ENCODE measurements at places on chromosomes 5 and 9. TPM values are rescaled to one million over a fixed set of nuclear protein-coding genes. Genes with fewer than 3 reads are reported as not detected.

Gene ECSCR
- polyA plus RNA-seq: 55.7 TPM

Gene C5orf52
- polyA plus RNA-seq: 0.09 TPM

Gene MEIKIN
- polyA plus RNA-seq: 0.08 TPM

Gene RGS14
- polyA plus RNA-seq: 32.8 TPM

Gene LHX6
- polyA plus RNA-seq: 5.0 TPM

Gene PCDHA11
- 0.31 TPM for polyA plus RNA-seq

Gene NR5A1
- polyA plus RNA-seq: 0.02 TPM

Gene OGN
- 8.0 TPM for polyA plus RNA-seq

Gene NUTM2F
- polyA plus RNA-seq: 0.04 TPM

Gene SHC3
- polyA plus RNA-seq: 1.8 TPM

Gene LIX1
- not detected for polyA plus RNA-seq

Gene ELAVL2
- 0.02 TPM for polyA plus RNA-seq
